ENCODE measurements at places on chromosomes 2 and 18. TPM values are rescaled to one million over a fixed set of nuclear protein-coding genes. Genes with fewer than 3 reads are reported as not detected.

Gene TBR1
- total RNA-seq = not detected

Gene MERTK
- total RNA-seq = 29.7 TPM

Gene RFX8
- total RNA-seq = 1.0 TPM

Gene CHST10
- 6.7 TPM for total RNA-seq

Gene VWC2L
- not detected for total RNA-seq

DNA sequence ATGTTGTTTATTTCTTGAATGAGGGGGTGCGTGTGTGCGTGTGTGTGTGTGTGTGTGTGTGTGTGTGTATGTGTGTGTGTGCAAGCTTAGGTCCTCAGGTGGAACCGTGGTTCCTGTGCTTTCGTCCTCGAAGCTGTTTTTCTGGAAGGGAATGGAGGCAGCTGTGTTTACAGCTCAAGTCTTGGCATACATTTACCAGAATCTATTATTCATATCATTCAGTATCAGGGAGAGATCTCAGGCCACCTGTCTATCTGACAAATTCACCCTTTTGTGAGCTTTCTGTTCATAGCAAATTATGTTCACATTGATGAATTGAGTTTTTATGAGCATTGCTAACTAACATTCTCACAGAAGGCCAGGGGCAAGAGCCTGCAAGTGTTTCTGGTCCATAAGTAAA, 550.4 kb downstream of the ARHGAP15 start:
- no peak overlapping the region for H3K4me3 ChIP-seq
- H3K27ac ChIP-seq = no peak overlapping the region
- H3K36me3 ChIP-seq = no peaks in the 10 kb centered on the region
- H3K27me3 ChIP-seq = no peaks in the 10 kb centered on the region

DNA sequence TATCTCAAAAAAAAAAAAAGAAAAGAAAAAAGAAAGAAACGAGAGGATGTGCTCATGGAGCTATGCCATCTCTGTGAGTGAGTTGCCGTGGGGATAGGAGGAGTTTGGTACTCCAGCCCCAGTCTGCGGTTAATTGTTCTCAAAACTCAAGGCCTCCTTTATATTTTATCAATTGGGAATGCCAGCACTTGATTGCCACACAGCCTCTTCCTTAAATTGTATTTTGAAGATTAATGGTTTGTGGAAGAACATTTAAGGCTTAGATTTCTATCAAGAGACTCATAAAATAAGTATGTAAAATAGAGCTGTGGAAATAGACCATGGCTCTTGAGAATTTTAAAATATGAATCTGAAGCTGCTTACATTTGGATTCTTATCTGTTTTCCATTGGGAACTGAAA, 29.8 kb downstream of the KCNE4 start:
- H3K4me1 ChIP-seq = no peaks in the 10 kb centered on the region
- no peak for DNase-seq
- H3K36me3 ChIP-seq = no peaks in the 10 kb centered on the region
- H3K4me3 ChIP-seq = no peak overlapping the region
- no peaks in the 10 kb centered on the region for H3K27me3 ChIP-seq
- no peak overlapping the region for H3K27ac ChIP-seq

- no peak overlapping the region for H3K27ac ChIP-seq
- no peak overlapping the region for H3K4me3 ChIP-seq
- H3K4me1 ChIP-seq = no peaks in the 10 kb centered on the region
- H3K36me3 ChIP-seq = no peaks in the 10 kb centered on the region
- H3K27me3 ChIP-seq = no peaks in the 10 kb centered on the region
- DNase-seq = no peak
These were observed 342.6 kb downstream of the THSD7B start for GRCh38 chr2:137107904-137108303.

GRCh38 chr18:50663626-50664441, 103.9 kb downstream of the MAPK4 start:
- H3K4me3 ChIP-seq = no peak overlapping the region
- peaks cover 3% of the 10 kb centered on the region for H3K4me1 ChIP-seq
- no peak overlapping the region for H3K27ac ChIP-seq
- no peaks in the 10 kb centered on the region for H3K27me3 ChIP-seq
- DNase-seq = peak; percentile 70
- H3K36me3 ChIP-seq = no peaks in the 10 kb centered on the region

GRCh38 chr2:164456619-164457018, 164.7 kb downstream of the GRB14 start:
- H3K4me3 ChIP-seq = no peak overlapping the region
- H3K27ac ChIP-seq = no peak overlapping the region
- no peaks in the 10 kb centered on the region for H3K4me1 ChIP-seq

DNA sequence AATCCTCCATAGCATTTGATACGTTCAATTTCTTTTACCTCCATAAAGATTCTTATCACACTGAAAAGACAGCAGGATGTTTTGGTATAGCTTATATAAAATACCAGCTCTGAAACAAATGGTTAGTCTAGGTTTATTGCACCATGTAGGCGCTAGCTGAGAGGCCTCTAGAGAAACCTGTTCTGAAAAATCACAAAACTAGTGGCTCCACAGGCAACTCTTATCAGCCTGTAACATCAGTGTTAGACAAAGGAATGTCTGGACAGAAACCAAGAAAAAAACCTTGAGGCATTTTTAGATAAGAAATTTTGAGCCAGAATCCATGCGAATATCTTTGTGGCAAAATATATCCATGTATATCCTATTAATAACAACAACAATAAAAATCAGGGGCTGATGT, 440.4 kb upstream of the MAP2 start:
- H3K27me3 ChIP-seq = no peaks in the 10 kb centered on the region
- no peaks in the 10 kb centered on the region for H3K36me3 ChIP-seq
- no peak overlapping the region for H3K27ac ChIP-seq
- H3K4me1 ChIP-seq = no peaks in the 10 kb centered on the region
- H3K4me3 ChIP-seq = no peak overlapping the region

DNA sequence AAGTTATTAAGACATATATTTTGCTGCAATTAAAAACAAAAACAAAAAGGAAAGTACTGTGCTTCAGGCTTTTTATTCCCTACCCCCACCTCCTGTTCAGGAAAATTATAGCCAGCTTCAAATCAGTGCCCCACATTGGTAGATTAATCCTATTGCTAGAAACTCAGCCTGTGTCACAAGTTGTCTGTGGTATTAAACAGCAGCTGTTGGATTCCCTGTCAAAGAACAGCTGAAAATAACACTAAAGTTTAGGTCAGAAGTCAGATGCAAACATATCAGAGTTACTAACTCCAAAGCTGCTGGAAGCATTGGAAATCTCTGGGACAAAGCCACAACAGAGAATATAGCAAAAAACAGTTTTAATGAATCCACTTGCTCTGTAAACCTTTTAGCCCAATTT, 818 bp upstream of the CCDC141 start:
- H3K27me3 ChIP-seq = no peaks in the 10 kb centered on the region
- DNase-seq = no peak
- H3K4me1 ChIP-seq = no peaks in the 10 kb centered on the region
- no peak overlapping the region for H3K4me3 ChIP-seq

Measured in aorta (tissue), 5 donors.